ENCODE measurements at places on chromosomes 7 and 10. TPM values are rescaled to one million over a fixed set of nuclear protein-coding genes. Genes with fewer than 3 reads are reported as not detected.

- no peak overlapping the region for H3K4me3 ChIP-seq
- H3K36me3 ChIP-seq = no peaks in the 10 kb centered on the region
- H3K4me1 ChIP-seq = no peaks in the 10 kb centered on the region
- DNase-seq = no peak
- no peak overlapping the region for H3K27ac ChIP-seq
- H3K27me3 ChIP-seq = no peaks in the 10 kb centered on the region
Measured at GRCh38 chr10:47099474-47099873, 188.2 kb downstream of the PTPN20 start.

DNA sequence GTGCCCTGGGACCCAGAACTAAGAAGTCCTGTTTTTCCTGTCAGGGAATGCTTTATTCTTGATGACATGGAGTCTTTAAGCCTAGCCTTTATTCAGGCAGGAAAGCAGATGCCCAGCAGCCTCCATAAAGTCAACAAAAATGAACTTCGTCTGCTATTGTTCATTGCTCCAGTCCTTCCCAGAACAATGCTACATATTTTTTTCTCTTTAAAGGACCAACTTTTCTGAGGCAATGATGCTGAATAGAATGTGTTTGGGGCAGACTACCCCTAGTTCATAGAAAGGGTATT is 47.6 kb upstream of the PDCD4 start:
- H3K4me3 ChIP-seq = no peak overlapping the region
- no peaks in the 10 kb centered on the region for H3K4me1 ChIP-seq
- no peak overlapping the region for H3K27ac ChIP-seq
- DNase-seq = no peak
- H3K36me3 ChIP-seq = no peaks in the 10 kb centered on the region

DNA sequence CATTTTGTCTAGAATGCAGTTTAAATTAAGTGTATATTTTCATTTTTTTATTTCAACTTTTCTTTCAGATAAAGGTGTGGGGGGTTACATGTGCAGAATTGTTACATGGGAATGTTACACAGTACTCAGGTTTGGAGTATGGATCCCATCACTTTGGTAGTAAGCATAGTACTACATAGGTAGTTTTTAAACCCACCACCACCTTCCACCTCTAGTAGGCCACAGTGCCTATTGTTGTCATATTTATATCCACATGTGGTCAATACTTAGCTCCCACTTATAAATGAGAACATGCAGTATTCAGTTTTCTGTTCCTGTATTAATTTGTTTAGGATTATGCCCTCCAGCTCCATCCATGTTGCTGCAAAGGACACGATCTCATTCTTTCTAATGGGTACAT is 200.6 kb downstream of the CCDC7 start:
- no peak overlapping the region for H3K4me3 ChIP-seq
- H3K4me1 ChIP-seq = no peaks in the 10 kb centered on the region
- no peak overlapping the region for H3K27ac ChIP-seq
- H3K36me3 ChIP-seq = no peaks in the 10 kb centered on the region
- H3K27me3 ChIP-seq = no peaks in the 10 kb centered on the region

ZNF736 gene
- total RNA-seq = 23.2 TPM

C10orf62 gene
- not detected for total RNA-seq

GPR158 gene
- 0.05 TPM for total RNA-seq

SPDYE1 gene
- total RNA-seq = not detected

RBM28 gene
- 37.5 TPM for total RNA-seq

All from left lung (tissue), 14 donors.